ENCODE measurements at places on chromosomes 7 and 10.

DNA sequence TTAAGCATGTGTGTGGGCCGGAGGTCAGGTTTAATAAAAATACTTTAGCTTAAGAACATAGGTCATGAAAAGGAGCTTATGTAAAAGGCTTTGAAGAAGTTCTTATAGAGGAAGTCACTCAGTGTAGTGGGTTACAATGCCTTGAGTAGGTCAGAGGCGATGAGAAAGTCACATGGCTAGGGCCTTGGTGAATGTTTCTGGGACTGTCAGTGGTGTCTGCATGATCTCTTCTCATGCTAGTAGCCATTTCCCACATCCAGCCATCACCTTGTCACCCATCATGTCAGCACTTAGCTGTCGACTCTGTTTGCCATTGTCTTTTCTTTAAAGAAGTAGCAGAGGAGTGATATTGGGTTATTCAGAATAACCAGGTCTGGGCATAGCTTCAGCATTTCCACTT lies 236.6 kb downstream of the CDK14 start:
- no peak for DNase-seq

DNA sequence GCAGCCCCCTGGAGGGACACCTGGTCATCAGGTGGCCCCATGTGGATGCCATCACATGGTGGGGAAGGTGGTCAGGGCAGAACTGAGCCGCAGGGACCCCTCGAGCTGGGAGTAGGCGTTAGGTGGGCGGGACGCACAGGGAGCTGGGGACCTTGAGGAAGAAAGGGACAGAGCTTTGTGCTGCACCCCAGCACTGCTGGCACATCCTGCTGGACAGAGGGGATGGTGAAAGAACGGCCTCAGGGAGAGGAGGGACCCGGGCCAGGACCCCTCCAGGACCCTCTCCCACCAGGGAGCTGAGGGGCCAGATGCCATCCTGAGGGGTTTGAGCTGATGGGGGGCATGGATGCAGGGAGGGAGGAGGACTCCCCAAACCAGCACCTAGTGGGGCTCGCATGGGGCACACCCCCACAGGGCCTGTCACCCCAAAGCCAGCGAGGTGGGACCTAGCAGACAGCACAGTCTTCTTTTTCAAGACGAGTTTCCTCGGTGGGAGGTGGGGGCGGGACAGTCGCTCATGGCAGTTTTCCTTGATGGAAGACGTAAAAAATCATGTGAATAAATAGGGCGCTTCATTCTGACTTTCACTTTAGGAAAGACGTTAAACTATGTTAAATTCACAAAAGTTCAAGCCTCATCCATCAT lies 43.3 kb downstream of the STK32C start:
- DNase-seq = no peak

- no peak for DNase-seq
Observed at GRCh38 chr10:76970711-76971519, 666.7 kb downstream of the KCNMA1 start.

DNA sequence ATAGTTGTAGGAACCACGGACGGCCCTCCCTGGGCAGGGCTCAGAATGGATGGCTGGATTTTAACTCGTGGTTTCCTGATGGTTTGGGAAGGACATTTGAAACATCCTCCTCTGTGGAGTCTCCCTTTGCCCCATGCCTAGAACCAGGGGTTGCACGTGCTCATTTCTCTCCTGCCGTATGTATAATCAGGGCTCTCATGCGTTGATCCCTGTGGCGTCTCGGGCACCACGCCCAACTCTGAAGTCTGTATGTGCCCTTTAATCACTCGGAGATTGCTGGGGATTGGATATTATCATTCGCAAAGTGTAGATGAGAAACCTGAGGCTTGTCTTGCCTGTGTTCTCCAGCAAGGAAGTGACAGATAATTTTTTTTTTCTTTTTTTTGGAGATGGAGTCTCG lies 257.1 kb downstream of the CAMK1D start:
- no peak for DNase-seq

DNA sequence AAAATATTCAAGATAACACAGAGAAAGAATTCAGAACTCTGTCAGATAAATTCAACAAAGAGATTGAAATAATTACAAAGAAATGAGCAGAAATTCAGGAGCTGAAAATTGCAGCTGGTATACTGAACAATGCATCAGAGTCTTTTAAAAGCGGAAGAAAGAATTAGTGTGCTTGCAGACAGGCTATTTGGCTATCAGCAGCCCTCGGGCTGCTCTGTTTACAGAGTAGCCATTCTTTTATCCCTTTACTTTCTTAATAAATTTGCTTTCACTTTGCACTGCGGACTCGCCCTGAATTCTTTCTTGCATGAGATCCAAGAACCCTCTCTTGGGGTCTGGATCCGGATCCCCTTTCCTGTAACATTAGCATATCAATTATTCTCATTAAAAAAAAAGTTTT lies 1040.0 kb downstream of the SORCS3 start:
- peak; percentile 85 for DNase-seq

GRCh38 chr10:43322331-43322730 lies 49.1 kb upstream of the FXYD4 start:
- DNase-seq = no peak

DNA sequence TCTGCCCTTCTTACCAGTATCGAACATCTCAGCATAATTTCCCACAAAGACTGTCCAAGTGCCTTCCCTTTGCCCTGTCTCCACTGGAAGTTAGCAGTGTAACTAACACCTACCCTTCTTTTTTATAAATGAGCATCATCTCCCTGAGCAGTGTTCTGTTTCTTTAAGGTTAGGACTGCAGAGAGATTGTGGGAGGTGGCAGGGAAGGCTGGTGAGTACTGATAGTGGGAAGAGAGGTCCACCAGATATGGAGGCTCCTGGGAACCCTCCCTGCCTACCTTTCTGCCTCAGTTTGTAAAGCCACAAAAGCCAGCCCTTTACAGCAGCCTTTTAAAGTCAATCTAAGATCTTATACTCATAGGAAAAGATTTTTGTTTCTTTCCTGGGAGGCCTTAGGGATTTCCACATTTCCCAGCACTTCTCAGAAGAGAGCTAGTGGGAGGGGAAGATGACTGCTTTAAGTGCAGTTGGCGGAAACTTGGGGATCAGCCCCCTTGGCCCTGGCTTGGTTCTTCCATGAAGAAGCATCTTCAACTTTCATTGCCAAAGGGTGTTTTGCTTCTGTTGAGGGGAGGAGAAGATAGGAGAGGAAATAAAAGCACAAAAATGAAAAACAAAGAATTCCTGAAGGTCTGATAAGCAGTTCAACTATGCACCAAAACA lies 36.6 kb upstream of the CALD1 start:
- no peak for DNase-seq

GRCh38 chr7:140641524-140642195 lies 1.0 kb upstream of the DENND2A start:
- no peak for DNase-seq

GRCh38 chr7:139725077-139725476 lies 52.7 kb downstream of the HIPK2 start:
- peak; percentile 58 for DNase-seq

DNA sequence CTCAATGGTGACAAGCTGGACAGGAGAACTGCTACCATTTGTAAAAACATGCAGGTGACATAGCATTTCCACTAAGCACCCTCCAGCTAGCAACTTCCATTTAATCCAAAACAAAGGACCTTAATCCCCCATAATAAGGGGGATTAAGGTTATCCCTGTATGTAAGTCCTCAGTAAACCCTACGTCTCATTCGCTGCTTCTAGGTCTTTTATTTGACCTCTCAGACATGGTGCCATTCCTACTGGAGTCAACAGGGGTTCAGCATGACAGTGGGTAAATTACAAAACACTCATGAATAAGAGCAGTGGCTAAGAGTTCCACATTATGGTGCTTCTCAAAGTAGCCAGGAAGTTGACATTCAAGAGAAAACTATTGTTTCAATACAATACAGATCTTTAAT lies 121.8 kb upstream of the CAV2 start:
- no peak for DNase-seq

- peak; percentile 69 for DNase-seq
Observed at GRCh38 chr10:63977329-63977923, 456.2 kb downstream of the REEP3 start.

DNA sequence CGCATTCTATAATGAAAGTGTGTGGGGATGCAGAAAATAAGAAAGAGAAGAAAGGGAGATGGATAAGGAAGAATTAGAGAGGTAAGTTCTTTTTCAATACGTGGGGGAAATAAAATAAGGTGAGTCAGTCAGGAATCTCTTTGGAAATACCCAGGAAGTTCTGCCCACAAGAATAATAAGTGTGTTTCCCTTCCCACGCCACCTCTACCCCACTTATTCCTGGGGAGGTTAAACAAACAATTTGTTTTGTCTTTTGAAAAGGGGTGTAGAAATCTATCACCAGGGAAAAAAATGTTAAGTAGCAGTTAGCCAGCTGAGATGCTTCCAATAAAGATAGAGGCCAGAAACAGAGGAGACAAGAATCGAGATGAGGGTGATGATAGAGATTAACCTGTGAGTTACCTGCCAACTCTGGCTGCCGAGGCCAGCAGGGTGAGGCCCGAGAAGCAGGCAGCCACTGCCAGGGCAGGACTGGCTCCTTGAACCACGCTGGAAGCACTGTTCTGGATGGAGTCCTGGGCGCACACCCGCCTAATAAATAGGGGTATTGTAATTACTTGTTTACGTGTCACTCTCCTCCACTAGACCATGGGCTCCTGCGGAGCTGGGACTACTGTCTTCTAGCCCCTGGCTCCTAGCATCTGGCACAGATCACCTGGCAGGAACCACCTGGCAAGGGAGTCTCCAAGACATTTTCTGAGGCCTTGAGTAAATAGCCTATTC lies 191.3 kb downstream of the FGFR2 start:
- no peak for DNase-seq

- DNase-seq = no peak
Observed at GRCh38 chr7:157808042-157808441, 471.2 kb downstream of the DNAJB6 start.

DNA sequence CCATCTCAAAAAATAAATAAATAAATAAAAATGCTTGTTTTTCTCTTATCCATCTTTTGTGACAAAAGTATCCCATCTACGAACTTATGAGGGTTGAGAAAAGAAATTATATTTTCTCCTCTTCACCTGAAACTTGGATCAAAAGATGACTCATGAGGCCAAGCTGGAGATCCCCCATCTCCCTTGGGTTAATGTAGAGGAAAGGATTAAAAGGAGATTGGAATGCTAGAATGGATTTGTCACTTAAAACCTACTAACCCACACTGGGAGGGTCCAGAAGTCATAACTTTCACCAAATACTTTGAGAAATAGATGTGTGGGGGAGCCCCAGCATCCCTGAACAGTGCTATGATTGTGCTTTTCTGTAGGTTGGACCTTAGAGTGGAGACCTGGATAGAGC lies 46.3 kb upstream of the PIK3CG start:
- DNase-seq = no peak

DNA sequence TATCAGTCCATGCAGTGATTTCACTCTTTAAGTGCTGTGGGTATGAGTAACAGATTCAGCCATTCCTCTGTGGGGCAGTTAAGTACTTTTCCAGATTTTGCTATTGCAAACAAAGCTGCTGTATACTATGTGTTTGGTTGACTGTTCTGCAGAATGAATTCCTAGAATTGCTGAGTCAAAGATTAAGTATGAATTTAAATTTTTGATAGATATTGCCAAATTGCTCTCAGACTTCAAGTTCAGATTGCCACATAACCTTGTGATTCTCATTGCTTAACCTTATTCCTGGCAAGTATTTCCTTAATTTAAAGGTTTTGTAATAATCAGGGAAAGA lies 21.6 kb upstream of the SAR1A start:
- DNase-seq = peak; percentile 65

DNA sequence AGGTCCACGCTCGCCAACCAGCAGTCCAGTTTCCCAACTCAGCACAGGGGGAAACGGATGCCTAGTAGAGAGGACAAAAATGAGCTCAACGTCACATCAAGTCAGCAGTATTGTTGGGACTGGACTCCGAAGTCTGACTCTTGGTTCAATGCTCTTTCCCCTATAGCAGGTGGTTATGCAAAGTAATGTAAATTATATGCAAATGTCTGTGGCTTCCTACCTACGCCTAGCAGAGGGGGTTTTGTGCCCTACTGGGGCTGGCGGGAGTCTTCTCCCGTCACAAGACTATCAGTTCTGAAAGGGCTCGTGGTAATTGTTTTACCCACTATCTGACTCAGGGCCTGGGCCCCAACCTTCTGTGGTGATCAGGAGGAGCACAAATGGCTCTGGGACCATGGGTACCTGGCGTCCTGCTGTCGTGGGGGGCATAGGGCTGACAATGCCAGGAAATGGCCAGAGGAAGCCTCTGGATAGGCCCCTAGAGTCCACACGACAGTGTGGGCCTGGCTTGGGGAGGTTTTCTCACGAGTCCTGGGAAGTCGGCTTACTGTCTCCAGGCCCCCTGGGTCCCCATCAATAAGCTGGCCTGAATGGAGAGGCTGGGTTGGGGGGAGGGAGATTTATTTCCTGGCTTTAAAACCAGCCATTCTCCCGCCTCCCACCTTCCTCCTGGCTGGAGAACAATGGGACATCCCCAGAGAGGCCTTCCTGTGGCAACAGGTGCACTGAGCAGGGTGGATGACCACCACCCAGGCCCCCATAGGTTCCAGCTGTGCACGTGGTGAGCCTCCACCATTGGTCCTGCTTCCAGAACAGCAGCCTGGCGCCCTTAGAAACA lies 41.8 kb downstream of the UNC5B start:
- DNase-seq = no peak

Data from MV-4-11 (cell line).